Suppressor macrophage treated with lipopolysaccharide for 1 hour (primary cell): ENCODE measurements at places on chromosomes 7 and 10.

DNA sequence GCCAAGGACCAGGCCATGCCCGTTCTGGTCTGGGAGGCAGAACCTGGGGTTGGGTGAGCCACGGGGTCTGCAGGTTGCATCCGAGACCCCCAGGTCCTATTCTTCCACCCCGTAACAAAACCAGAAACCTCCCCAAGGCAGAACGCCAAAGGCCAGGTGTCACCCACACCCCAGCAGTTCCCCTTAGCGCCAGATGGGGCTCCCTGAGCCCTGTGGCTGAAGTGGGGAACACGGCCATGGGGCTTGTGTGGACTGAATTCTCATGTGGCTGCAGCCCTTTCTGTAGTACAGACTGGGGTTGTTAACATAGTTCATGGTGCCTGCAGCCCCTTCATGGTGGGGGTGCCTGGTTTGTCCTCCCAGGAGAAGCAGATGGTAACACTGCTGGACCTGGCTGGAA, 10.2 kb downstream of the BRI3 start:
- no peak for DNase-seq

- no peak for DNase-seq
These were observed 29.6 kb downstream of the WBP1L start for GRCh38 chr10:102773320-102773719.

GRCh38 chr7:104230606-104231005, 22.8 kb upstream of the ORC5 start:
- DNase-seq = no peak

DNA sequence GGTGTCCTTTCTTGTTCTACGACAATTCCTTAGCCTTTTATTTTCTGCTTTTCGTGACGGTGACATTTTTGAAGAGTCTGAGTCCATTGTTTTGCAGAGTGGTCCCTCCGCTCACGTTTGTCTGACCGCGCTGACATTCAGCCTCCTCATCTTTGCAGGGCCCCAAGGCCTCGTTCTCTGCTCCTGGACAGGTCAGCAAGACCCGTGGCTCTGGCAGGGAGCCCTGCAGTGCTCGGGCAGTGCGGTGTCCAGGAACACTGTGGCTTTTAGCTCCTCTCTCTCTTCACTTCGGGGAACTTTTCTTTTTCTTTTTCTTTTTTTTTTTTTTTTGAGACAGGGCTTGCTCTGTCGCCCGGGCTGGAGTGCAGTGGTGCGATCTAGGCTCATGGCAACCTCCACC, 142.5 kb downstream of the DNAJB6 start:
- DNase-seq = no peak

GRCh38 chr7:115933471-115933870, 97.1 kb downstream of the TFEC start:
- DNase-seq = no peak

- no peak for DNase-seq
These were observed 25.3 kb upstream of the EPC1 start for GRCh38 chr10:32372000-32372875.

- no peak for DNase-seq
These were observed 337.8 kb downstream of the ADARB2 start for GRCh38 chr10:1399431-1400100.

DNA sequence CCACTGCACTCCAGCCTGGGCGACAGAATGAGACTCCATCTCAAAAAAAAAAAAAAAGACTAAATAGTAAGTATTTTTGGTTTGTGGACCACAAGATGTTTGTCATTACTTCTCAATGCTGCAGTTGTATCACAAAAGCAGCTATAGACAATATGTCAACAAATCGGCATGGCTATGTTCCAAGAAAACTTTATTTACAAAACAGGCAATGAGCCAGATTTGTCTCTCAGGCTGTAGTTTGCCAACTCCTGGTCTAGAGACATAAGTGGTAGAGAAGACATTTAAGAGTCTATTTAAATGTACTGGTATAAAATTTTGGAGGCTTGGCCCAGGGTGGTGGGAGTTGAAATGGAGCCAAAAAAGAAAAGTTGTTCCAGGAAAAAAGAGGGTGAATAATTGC, 185.8 kb downstream of the SORCS1 start:
- no peak for DNase-seq

- no peak for DNase-seq
These were observed 123.7 kb downstream of the AVL9 start for GRCh38 chr7:32618987-32619386.

DNA sequence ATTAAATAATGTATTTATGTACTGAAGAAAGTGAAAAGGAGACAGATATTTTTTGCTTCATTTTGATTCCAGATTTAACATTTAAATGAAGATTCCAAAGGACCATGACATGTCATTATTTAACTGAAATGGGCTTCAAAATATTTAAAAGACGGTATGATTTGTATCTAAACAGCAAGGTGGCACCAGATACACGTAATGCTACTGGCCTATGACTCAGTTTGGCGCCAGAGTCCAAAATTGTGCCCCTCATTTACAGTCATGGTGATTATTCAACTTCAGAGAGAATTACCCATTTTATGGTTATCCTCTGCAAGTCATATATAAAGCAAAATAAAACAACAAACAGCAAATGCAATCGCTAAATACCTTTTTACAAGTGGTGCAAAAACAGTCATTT, 94.5 kb downstream of the ETV1 start:
- no peak for DNase-seq

- DNase-seq = no peak
These were observed 266.6 kb downstream of the ELFN1 start for GRCh38 chr7:1936531-1937251.

DNA sequence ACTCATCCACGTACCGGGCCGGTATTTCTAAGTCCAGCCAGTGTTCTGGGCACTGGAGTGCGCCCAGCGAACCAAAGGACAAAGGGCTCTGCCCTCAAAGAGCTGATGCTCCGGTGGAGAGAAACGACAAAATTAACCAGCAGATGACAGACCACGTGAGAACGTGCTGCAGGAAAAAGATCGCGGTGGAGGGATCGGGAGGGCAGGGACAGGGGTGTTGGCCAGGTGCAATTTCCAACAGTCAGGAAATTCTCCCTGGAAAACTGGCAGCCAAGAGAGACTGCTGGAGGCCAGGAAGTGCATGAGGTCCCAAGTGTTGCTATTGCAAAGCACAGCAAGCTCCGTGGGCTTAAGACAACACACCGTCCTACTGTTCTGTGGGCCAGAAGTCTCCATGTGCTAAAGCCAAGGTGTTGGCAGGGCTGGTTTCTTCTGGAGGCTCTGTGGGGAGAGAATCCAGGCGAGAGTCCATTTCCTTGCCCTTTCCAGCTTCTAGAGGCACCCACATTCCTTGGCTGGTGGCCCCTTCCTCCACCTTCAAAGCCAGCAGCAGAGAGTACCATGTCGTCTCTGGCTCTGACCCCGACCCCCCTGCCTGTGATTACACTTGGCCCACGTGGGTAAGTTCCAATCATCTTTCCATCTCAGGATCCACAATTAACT, 21.3 kb upstream of the AMZ1 start:
- DNase-seq = no peak

DNA sequence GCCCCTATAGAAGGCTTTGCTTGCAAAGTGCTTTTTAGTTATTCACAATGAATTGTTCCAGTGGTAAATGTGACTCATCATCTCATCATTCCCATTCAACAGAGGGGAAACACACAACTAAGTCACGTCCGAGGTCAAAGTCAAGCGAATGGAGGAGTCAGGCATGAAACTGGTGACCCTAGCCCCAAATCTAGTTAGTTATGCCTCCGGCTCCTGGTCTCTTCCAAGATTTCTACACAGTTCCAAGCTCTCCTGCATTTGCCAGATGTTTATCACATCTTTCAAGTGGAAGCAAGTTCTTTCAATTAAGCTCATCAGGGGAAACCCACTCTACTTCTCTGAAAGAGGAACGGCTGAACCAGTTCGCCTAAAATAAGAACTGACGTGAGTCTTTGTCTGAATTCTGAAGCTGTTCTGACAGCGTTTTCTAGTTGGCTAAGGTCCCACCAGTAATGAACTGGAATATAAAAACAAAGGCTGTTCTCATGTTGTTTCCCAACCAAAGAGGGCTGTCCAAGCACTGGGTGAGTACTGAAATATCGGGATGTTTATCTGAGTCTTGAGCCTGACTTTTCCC, 140.9 kb upstream of the NRBF2 start:
- DNase-seq = peak; percentile 8

GRCh38 chr7:18518555-18518954, 23.0 kb downstream of the HDAC9 start:
- DNase-seq = no peak

DNA sequence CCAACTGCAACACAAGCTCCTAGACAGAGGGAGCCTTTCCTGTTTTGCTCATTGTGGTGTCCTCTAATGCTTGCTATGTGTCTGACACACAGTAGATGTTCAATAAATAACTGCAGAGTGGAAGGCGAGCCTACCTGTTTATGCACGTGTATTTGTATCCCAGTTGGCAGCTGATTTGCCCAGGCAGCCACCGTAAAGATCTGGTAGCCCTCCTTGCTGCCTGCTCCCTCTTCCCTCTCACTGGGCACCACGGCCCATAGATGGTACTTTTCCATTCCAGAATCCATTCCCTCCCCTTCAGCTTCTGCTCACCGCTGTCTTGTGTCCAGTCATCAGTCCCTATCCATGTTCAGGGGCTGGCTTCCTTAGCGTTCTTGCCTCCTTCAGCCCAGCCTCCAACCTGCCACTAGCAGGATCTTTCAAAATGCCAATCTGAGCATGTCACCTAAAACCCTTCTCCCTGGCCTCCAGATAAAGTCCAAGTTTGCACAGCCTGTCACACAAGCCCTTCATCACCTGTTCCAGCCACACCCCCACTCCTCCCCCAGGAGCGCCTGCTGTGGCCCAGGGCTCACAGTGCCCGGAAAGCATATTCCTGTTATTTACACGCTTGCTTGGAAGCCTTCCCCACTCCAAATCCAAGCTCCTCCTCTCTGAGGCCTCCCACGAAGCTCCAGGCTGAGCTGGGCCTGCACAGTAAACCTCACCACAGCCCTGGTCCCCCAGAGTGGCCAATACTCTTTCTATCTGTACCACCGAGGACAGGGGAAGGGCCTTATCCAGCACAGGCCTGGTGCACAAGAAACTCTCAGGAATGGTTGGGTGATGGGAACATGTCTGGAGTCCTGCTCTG, 21.0 kb downstream of the ZCCHC24 start:
- DNase-seq = no peak

DNA sequence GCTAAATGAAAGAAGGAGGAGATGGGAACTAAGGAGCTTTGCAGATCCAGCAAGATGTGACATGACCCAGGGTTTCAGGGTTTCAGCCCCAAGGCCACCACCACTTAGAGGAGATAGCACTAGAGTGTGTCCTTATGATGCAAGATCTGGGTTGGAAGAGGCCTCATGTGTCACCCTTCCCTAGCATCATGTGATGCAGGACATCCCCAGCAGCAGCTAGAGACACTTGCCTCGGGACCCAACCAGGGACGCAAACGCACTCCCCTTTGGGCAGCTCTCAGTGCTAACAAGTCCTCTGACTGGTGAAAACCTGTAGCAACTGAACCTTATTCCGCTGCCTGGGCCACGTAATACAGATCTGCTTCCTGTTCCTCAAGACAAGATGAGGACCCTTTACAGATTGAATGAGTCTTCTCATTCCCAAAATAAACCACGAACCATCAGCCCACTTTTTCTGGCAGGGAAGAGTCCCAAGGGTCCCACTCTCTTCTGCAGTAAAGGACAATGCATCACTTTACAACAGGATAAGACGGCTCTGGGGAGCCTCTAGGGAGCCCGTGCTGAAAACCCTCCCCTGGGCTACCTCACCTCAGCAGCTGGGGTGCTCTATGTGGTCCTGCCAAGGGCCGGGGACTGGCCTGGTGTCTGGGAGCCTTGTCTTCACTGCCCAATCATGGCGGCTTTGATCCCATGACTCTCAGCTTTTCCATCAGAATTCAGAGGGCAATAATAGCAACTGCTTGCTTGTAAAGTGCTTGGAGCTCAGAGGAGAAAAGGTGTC, 44.8 kb upstream of the GDF10 start:
- peak; percentile 87 for DNase-seq

DNA sequence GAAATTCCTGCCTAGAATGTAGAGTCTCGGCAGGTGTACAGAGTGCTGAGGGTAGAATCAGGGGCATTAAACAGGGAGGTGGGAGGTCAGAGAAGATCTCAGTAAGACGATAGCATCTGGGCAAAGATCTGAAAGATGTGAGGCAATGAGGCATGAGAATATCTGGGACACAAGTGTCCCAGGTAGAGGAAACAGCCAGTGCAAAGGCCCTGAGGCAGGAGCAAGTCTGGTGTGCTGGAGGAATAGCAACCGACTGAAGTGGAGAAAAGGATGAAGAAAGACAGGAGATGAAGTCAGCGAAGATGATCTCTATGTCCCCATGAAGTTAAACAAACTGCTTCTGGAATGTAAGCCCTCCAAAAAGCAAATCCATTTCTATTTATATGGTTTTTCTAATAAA, 84.4 kb downstream of the USP6NL start:
- no peak for DNase-seq

DNA sequence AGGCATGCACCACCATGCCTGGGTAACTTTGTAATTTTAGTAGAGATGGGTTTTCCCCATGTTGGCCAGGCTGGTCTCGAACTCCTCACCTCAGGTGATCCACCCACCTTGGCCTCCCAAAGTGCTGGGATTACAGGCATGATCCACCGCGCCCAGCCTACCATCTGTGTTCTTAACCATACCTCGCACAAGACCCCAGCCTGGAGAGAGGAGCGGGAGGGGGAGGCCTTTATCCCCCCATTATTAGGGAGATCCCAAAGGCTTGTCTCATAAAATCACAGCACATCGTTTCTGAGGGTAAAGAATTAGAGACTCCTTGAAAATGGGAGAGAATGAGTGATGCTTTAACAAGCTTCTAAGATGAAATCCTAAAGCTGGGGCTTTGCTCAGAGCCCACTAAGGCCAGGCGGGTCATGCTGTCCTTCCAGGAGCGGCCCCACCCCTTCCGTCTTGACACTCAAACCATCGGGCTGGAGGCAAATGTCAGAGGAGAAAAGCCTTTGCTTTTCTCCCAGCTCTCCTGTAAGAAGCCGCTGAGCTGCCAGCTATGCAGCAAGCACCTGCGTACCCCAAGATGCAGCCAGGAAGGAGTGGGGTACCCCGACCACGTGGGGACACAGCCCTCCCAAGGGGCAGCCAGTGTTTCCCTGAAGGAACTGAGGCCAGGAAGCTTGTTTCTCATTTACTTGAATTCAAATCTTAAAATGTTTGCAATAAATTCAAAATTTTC, 339.7 kb downstream of the PTPRN2 start:
- DNase-seq = no peak

GRCh38 chr7:41637049-41637448, 65.8 kb downstream of the INHBA start:
- DNase-seq = no peak

DNA sequence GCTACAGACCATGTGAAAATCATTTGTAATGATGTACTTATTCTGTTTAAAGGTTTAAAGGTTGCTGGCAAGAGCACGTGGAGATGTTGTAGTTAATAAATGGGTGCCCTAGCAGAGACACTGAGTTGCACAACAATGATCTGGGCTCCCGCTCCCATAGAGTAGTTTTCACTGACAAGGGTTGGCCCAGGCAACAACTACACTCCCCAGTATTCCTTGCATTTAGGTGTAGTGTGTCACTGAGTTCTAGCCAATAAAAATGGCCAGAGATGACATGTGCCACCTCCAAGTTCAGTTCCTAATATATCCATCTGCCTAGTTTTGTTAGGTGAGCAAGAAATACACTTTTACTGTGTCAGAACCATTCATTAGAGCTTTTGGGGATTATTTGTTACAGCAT, 392.1 kb upstream of the MTPN start:
- DNase-seq = no peak
